ENCODE measurements at places on chromosomes 6 and 20. TPM values are rescaled to one million over a fixed set of nuclear protein-coding genes. Genes with fewer than 3 reads are reported as not detected.

The TINAG gene
- 0.41 TPM for total RNA-seq

The FOXF2 gene
- total RNA-seq: 0.30 TPM

GRCh38 chr20:12241065-12241464 is 323.4 kb downstream of the BTBD3 start:
- H3K27me3 ChIP-seq: no peaks in the 10 kb centered on the region
- DNase-seq: no peak
- no peaks in the 10 kb centered on the region for H3K4me1 ChIP-seq
- no peak overlapping the region for H3K4me3 ChIP-seq
- no peak overlapping the region for H3K27ac ChIP-seq
- H3K36me3 ChIP-seq: no peaks in the 10 kb centered on the region

DNA sequence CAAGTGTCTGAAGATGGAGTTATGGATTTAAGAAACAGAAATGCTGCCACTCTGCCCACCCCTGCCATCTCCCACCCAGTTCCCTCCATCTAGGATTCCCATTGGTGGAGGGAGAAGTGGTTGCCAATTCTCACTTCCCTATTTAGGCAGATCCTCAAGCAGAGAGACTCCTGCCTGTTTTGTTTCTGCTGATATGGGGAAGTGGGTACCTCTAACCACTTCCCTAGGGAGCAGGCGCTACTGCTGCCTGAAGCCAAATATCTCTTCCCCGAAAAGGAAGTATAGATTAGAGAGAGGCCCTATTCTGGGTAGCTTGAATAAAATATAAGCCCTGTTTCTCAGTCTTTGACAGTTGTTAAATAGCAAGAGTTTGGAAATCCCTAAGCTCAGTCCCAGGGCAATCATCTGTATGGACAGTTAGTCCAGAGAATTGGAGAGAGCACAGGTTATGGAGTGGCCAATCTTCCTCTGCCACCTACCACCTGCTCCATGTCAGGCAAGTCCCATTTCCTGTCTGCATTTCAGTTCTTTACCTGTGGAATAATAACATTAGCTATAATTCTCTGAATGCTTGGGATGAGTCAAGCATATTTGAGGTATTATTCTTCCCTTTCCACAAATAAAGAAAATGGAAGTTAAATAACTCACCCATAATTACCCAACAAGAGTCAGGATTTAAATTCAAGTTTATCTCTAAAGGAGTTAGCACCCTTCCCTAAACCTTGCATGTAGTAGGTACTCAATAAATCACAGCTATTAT is 2.6 kb upstream of the ADGB start:
- peaks cover 10% of the 10 kb centered on the region for H3K4me1 ChIP-seq
- H3K27ac ChIP-seq: no peak overlapping the region
- no peak overlapping the region for H3K4me3 ChIP-seq
- peaks cover 15% of the 10 kb centered on the region for H3K27me3 ChIP-seq
- no peaks in the 10 kb centered on the region for H3K36me3 ChIP-seq

DNA sequence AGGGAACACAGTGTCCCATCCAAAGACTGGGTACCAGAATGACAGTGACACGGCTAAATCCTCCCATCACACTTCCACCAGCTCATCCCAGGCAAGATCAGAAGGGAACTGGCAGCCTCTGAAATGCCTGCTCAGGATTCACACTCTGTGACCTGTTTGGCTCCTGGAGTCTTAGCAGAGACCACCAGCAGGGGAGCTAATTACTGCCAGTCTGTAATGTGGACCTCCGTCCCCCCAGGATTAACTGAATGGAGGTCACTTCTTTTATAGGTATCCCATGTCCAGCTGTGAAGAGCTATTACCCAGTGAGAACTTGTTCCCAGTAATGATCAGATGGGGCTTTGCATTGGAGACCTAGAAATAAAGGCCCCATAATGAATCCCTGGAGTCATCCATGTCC is 45.2 kb downstream of the DEFB114 start:
- H3K4me1 ChIP-seq: peaks cover 10% of the 10 kb centered on the region
- H3K27ac ChIP-seq: no peak overlapping the region
- no peak for DNase-seq
- no peaks in the 10 kb centered on the region for H3K36me3 ChIP-seq

DNA sequence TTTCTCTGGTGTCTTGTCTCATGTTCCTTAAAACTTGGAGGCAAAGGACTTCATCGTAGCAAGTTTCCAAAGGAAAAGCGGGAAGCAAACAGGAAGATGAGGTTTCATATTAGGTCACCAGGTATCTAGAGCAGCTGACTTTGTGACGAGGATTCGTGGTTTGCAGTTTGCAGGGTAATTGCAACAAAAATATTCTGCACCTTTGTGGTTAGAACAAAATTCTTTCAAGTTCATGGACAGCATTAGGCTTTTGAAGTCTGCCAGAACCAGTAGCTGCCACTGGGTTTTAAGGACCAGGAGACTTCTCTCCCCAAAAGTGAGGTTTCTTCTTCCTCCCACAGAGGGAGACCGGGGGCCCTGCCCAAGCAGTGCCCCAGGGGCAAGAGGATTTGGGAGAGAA is 63.4 kb downstream of the RPP40 start:
- H3K27ac ChIP-seq: no peak overlapping the region
- H3K4me1 ChIP-seq: peaks cover 36% of the 10 kb centered on the region
- H3K36me3 ChIP-seq: peaks cover 13% of the 10 kb centered on the region
- H3K4me3 ChIP-seq: no peak overlapping the region

DNA sequence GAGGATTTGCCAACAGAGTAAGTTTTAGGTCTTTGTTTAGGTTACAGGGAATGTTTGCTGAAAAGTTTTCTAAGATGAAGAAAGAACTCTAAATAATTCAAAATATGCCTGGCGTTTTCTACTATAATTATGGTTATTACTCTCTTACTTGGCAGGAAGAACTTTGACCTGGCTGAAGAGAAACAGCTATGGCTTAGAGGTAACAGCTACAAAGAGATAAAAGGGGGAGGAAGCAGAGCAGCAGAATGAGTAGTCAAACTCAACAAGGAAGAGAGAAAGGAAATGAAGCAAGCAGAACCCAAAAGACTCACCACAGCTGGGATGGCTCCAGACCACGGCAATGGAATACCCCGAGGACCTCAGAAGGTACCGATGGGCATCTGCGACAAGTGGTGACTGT is 95.6 kb downstream of the KIF16B start:
- peaks cover 4% of the 10 kb centered on the region for H3K4me1 ChIP-seq
- no peak overlapping the region for H3K4me3 ChIP-seq
- H3K36me3 ChIP-seq: peaks cover 4% of the 10 kb centered on the region
- no peak overlapping the region for H3K27ac ChIP-seq
- DNase-seq: no peak
- no peaks in the 10 kb centered on the region for H3K27me3 ChIP-seq

DNA sequence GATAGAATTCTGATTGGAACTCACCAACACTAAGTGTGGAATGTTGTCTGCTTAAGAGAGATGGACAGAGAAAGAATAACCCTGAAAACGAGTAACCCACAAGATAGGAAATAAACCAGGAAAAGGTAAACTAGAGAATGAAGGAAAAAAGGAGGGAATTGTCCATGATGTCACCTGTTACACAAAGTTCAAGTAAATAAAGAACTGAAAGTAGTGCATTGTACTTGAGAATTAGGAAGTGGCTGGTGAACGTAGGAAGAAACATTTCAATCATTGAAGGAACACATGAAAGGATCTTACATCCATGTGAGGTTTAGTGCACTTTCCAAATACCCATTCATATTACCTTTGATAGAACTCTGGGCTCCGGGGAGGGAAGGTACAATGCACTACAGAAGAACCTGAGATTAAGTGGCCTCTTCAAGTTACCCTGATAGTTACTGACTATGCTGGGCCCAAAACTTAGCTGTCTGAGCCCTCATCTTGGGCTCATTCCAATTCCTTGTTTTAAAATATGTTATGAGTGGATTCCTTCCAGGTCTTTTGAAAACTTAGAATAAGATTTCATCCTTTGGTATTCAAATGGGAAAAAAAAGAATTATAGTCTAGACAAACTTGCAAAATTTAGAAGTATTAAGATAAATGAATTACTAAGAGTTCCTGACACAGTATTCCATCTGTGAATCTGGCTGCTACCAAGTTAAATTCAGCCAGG is 1.1 kb upstream of the STX7 start:
- H3K27me3 ChIP-seq: no peaks in the 10 kb centered on the region
- H3K4me1 ChIP-seq: peaks cover 43% of the 10 kb centered on the region
- H3K27ac ChIP-seq: no peak overlapping the region
- no peaks in the 10 kb centered on the region for H3K36me3 ChIP-seq

GRCh38 chr6:132498638-132499037 is 14.3 kb downstream of the STX7 start:
- no peak for DNase-seq
- H3K36me3 ChIP-seq: peaks cover 51% of the 10 kb centered on the region

- no peak for DNase-seq
- H3K27me3 ChIP-seq: peaks cover 72% of the 10 kb centered on the region
- no peak overlapping the region for H3K27ac ChIP-seq
- H3K36me3 ChIP-seq: no peaks in the 10 kb centered on the region
- no peak overlapping the region for H3K4me3 ChIP-seq
Measured at GRCh38 chr6:149939909-149940671, 1.7 kb upstream of the ULBP2 start.

DNA sequence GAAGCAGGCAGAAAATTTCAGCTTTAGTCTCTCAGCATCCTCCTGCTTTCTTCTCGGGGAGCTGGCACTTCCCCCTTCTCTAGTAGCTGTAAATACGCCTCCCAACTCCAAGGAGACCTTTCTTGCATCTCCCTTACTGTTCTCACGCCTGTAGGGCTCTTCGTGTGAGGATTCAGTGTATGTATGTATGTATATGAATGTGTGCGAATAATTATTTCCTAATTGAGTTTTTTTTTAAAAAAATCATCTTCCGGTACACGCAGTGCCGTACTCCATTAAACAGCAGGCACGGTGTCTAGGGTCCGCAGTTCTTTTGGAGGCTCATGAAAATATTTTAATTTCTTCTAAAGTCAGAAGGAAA is 85.4 kb downstream of the HFE start:
- H3K4me1 ChIP-seq: peaks cover 30% of the 10 kb centered on the region
- H3K27me3 ChIP-seq: no peaks in the 10 kb centered on the region
- no peak for DNase-seq
- H3K36me3 ChIP-seq: no peaks in the 10 kb centered on the region
